ENCODE measurements at places on chromosomes 6 and 20.

- DNase-seq: peak; percentile 38
These were observed 149.9 kb downstream of the MYB start for GRCh38 chr6:135331002-135331401.

DNA sequence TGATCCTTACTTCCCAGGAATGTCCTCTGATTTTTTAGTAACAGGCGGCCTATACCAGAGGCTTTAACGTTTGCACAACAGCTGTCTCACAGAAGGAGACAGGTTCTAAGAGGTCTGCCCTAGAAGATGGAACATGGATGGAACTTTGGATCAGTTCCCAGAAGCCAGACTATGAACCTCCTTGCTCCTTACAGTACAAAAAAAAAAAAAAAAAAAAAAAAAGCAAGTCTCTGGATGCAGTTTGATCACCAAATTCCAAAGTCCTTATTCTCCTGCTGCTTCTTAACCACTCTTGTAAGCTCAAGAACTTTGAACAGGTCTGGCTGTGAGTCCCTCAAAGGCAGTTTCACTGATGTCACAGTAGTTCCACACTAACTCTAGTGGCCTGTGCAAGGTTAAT, 2.0 kb upstream of the TRMT11 start:
- DNase-seq: peak; percentile 76

- peak; percentile 40 for DNase-seq
These were observed 238.5 kb downstream of the FARS2 start for GRCh38 chr6:5499644-5500306.

GRCh38 chr20:62835931-62836861, 19.3 kb downstream of the COL9A3 start:
- DNase-seq: no peak

- no peak for DNase-seq
These were observed 119.7 kb downstream of the PSMB1 start for GRCh38 chr6:170433163-170434116.

GRCh38 chr6:39062014-39062740, 13.6 kb downstream of the GLP1R start:
- no peak for DNase-seq

GRCh38 chr6:35388030-35388429, 45.7 kb downstream of the PPARD start:
- DNase-seq: no peak

- DNase-seq: no peak
These were observed 265.5 kb downstream of the DLL1 start for GRCh38 chr6:170025341-170025911.

GRCh38 chr6:139278190-139278589, 13.6 kb downstream of the TXLNB start:
- DNase-seq: no peak

DNA sequence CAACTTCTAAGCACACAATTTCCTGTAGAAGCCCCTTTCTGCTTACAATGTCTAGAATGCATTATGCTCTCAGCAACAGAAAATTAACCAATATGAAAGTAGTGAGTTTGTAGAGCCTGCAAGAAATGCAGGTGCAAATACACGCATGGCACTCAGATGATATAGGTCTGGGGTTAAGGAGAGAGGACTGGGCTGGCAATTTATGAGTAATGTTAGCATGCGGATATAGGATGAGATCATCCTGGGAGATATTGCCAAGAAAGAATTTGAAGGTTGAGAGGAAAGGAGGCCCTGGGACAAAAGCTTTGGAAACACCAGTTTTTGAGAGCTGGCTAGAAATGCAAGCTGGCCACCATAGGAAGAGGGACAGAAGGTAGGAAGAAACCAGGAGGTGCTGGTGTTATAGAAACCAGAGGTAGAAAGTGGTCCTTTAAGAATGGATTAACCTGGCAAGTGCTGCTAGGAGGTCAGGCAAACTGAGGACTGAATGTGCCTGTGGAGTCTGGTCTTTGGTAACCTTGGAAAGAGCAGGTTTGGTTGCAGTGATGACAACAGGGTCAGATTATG, 183.2 kb upstream of the MYLIP start:
- DNase-seq: peak; percentile 34

- peak; percentile 53 for DNase-seq
These were observed 292.6 kb upstream of the NT5E start for GRCh38 chr6:85157311-85157710.

DNA sequence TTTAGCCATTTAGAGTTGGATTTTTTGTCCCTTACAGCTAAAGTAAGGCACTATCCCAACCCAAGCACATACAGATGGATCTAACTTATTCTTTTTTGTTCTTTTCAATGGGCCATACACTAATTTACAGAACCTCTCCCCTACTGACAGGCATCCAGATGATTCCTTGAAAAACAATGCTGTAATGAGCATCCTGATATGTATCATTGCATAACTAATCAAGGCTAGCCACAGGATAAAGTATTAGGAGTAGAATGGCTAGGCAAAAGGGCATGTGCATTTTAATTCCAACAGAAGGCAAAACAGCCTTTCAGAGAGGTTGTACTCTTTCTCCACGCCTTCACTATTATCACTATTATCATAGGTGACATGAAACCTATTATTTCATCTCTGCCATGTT, 54.1 kb downstream of the ELOVL5 start:
- peak; percentile 66 for DNase-seq

DNA sequence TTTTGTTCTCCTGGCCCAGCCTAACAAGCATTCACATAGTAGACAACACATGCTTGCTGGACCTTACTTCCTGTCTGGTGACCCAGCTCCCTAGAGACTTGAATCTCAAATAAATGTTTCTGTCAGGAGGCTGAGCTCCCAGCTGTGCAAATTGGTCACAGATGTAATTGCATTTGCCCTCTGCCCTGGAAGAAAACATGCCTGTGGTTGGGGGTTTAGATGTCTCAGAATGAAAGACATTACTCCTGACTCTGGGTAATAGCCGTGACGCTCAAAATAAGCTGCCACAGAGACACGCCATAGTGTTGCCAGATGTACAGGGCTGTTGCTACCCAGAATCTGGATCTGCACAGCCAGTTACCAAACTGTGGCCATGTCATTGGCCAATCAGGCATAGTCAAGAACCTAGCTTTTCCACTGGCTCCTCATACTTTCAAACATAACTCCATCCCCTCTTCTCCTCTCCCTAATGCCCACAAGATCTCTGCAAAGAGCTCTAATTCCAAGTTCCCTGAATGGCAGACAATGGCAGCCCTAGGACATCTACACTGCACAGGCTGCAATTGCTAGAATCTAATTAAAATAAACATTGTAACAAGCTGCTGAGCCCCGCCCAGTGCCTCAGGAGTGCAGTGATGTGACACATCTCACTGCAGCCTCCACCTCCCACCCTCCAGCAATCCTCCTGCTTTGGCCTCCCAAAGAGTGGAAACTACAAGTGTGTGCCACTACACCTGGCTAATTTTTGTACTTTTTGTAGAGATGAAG, 32.8 kb upstream of the GMPR start:
- peak; percentile 100 for DNase-seq

- no peak for DNase-seq
These were observed 70.6 kb downstream of the IGF2R start for GRCh38 chr6:160039441-160039840.
